T-helper 22 cell (primary cell): ENCODE measurements at places on chromosomes 1 and 21.

- DNase-seq: no peak
These were observed 4.0 kb upstream of the SAMSN1 start for GRCh38 chr21:14550135-14550534.

GRCh38 chr1:1956101-1956500 is 37.0 kb upstream of the TMEM52 start:
- no peak for DNase-seq

DNA sequence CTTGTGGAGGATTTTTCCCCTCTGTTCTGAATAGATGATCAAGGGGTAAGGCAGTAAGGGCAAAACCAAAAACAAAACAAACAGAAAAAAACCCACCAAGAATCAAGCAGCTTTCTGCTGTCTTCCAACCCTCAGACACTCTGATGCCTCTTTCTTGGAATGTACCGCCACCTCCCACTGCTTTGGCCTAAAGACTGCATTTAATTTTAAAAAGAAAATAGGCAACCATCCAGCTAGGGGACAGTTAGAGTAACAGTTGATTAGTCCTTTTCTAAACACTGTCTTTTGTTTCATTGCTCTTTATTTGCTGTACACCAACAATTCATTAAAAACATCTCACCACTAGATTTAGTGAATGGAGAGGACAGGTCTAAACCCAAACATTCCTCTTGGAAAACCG is 21.5 kb downstream of the WLS start:
- DNase-seq: no peak

- DNase-seq: no peak
These were observed at the start of gene LDLRAD1 for GRCh38 chr1:54017979-54018378. Gene LDLRAD1 (minus strand): TSS chr1:54018186. CDS start chr1:54018112, 74 bp downstream.

GRCh38 chr1:192153276-192153675 is 5.0 kb upstream of the RGS18 start:
- no peak for DNase-seq

- DNase-seq: no peak
These were observed 51.9 kb downstream of the DNTTIP2 start for GRCh38 chr1:93827128-93827527.

DNA sequence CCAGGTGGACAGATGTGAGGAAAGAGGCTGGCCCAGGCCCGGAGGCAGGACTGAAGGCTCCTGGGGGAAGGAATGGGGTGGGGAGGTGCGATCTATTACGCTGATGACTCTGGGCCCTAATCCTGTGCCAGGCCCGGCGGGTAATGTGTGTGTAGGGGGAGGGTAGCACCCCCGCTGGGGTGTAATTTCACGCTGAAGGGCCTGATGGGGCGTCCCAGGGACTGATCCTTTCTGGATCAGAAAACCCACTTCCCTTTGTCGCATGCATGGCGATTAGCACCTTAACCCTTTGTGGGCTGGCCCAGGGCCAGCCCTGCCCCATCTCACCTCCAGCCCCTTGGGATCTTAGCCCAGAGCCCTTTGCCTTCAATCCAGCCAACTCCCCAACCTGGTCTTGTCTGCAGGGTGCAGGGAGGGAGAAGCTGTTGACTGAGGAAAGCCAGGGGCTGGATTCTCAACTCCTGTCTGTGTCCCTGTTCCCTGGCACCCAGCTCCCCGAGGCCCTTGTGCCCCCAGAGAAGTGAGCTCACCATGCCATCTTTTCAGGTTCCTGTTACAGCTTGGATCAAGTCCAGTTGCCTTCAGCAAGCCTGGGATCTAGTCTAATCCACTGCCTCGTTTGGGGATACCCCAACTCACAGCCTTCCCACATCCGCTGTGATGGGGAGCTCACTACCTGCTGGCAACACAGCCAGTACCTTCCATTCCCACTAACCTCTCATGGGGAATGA is 26.0 kb downstream of the KNCN start:
- no peak for DNase-seq
